Stimulated activated CD4-positive, alpha-beta T cell treated with anti-CD3 and anti-CD28 coated beads, Interleukin-4, amount 100 ng/mL, for 1 hour (primary cell): ENCODE measurements at places on chromosomes 2 and 18.

DNA sequence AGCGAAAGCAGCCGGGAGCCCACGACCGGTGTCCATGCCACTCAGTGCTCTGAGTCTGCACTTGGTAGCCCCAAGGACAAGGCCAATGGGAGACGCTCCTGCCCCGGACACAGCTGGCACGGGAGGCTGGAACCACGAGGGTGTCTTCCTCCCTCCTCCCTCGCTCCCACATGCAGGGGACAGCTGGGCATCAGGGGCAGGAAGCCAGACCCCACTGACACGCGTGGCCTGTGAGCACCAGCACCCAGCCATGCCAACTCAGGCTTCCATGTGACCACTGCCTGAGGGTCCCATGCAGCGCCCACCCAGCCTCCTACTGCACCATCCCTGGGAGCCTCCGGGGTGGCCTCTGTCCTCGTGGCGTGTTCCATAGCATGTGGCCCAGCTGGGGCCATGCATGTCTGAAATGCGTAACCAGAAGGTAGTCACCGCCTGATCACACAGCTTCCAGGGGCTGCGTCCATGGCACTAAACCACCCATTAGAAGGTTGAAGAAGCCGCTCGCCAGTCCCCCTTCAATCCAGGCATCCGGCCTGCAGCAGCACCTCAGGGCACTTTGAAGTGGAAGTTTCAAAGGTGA is 323.2 kb upstream of the SALL3 start:
- DNase-seq = no peak

- DNase-seq = no peak
Observed at GRCh38 chr2:209424199-209424701, 403 bp downstream of the MAP2 start.

DNA sequence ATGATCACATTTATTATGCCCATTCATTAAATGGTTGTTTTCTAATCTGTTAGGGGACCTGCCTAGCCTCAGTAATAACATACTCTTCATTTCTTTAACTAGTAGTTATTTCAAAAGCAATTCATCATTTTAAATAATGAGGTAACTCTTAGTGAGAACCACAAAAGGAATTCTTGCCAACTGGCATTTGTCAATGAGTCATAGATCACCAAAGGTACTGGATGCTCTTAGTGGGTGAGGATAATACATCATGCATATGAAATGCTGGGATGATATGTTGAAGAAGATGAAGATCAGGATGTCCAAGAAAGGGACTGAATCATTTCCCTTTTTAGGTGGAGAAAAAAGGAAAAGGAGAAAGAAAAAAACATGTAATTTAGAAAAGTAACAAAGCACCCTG is 826.2 kb upstream of the DDX18 start:
- no peak for DNase-seq

GRCh38 chr2:152506843-152507242 is 171.9 kb downstream of the FMNL2 start:
- DNase-seq = no peak

DNA sequence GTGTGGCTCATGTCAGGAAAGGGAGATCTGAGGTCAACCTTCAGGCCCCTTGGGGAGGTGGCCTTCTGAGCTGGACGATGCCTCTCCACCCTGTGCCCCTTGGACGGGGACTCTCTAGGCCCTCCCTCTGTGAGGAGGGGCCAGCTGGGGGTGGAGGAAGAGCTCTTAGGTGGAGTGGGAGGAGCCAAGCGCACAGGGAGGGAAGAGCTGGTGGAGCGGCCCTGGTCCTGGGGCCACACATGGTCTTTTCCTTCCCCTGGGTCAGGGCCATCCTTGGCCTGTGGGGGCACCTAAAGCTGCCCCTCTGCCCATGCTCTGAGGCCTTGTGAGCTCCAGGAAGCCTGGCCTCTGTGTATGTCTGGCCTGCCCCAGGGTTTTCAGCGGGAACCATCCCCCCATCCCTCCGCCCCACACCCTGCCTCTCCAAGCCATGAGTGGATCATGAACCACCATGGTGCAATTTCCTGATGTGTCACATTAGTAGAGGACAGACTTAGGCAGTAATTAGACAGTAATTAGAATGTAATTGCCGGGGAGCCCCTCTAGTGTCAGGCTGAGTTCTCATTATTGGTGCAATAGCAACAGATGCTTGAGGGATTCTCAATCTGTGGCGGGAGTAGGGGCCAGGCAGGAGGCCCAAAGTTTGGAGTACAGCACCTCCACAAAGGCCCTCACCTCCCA is 63.0 kb downstream of the GLI2 start:
- no peak for DNase-seq

GRCh38 chr18:43442571-43442970 is 165.3 kb upstream of the SYT4 start:
- no peak for DNase-seq

DNA sequence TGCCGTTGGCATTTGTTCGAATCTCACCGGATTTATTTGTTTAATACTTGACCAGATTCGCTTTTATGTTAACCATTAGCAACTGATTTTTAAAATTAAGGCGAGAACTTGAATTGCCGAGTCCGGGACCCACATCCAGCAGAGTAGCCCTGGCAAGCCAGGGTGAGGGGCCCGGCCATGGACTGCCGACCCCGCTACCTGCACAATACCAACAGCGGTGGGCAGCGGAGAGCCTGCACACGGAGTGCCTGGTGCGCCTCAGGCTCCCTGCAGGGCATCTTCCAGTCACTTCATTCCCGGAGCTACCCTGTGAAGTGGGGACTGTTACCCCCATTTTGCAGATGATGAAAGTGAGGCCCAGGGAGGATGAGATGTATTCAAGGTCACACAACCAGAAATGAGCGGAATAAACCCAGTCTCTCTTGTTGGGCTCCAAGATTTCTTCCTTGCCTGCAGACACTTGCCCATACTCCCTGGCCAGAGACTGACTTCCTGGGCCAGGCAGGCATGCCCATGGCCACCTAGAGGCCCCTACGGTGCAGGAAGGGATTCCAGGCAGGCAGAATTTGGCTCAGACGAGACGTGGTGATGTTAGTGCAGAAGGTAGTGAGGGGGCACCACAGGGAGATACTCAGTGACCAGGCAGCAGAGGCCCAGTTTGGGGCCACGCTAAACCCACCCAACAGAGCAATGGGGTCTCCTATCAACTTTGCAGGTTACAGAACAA is 2.9 kb downstream of the FBLN7 start:
- DNase-seq = no peak

- DNase-seq = no peak
Observed at GRCh38 chr2:120715353-120715752, 20.3 kb upstream of the GLI2 start.

- no peak for DNase-seq
Observed at GRCh38 chr2:5538772-5539171, 153.4 kb upstream of the SOX11 start.

GRCh38 chr2:217788669-217789002 is 214.2 kb downstream of the TNS1 start:
- DNase-seq = no peak

DNA sequence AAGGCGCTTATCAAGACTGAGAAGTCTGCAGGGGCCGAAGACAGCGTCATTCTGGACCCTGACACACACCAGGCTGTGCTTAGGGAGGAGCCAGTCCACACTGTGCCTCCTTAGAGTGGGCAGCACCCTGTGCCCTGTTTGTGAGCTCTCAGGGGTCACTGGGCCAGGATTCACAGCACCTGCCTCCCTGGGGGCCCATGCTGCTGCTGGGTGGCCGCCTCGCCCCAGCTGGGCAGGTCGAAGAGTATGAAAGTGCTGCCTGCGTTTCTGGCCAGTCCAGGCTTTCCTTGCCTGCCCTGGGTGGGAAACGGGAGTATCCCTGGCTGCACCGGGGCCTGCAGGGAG is 15.4 kb upstream of the GPR55 start:
- DNase-seq = no peak

DNA sequence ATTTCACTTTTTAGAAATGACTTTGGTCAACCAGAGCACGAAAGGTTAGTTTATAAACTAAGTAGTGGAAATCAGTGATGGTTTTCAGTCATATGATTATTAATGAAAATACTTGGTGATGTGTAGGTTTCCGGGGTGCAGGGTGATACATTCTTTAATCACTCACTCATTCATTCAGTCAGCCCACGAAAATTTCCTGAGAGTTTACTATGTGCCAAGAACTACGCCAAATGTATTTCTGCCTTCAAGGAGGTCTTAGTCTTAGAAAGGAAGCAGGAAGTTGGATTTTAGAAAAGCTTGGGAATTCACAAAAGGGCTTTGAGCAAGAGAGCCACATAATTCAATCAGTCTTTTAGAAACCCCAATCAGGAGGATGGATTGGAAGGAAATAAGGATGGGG is 543.6 kb downstream of the PLCL1 start:
- no peak for DNase-seq

DNA sequence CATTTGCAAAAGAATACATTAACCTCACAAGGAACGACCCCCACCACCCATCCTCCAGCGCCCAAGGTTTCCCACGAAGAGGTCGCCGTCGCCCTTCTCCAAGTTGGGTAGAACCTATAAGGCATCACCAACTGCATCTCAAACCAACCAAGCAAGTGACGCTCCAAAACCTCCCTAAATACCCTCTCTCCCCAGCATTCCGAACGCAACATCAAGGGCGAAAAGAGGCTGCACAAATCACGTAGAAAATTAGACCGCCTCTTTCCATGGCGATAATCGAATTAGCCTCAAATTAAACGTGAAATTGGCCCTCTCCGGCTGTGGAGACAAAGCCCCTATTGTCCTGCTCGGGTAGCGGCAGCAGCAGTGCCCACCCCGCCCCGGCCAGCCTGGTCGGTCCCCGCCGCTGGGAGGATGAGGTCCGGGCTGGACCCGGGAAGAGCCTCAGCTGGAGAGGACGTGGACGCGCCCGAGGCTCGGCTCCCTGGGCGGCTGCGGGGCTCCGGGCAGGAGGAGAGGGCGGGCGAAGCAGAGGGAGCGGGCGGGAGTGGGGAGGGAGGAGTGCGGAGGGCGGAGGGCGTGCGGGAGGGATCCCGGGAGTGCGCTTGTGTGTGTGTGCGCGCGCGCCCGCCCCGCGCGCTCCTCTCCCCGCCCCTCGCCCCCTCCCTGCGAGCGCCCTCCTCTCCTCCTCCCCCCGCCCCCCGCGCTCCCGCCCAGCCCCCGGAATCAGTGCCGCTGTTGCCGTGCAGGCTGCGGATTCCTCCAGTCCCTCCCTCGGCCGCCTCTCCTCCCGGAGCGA is at the start of gene SPTBN1:
TSS of gene SPTBN1 (plus strand) at position 765 of the 799 bp plus-strand sequence. CDS start 70,092 bp downstream, outside the sequence.
- DNase-seq = peak; percentile 11

GRCh38 chr2:10406016-10406415 is 42.1 kb downstream of the ODC1 start:
- DNase-seq = no peak

DNA sequence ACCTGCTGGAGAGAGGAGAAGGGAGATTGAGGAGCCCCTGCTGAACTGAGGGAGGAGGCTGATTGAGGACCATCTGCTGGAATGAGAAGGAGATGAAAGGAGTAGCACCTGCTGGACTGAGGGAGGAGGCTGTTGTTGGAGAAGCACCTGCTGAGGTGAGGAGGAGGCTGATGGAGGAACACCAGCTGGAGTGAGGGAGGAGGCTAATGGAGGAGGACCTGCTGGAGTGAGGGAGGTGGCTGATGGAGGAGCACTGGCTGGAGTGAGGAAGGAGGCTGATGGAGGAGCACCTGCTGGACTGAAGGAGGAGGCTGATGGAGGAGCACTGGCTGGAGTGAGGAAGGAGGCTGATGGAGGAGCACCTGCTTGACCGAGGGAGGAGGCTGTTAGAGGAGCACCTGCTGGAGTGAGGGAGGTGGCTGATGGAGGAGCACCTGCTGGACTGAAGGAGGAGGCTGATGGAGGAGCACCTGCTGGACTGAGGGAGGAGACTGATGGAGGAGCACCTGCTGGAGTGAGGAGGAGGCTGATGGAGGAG is 409.2 kb upstream of the MYT1L start:
- no peak for DNase-seq

- no peak for DNase-seq
Observed at GRCh38 chr2:138444411-138444810, 57.2 kb upstream of the SPOPL start.

GRCh38 chr2:183081911-183082310 is 3.4 kb downstream of the DUSP19 start:
- no peak for DNase-seq

- no peak for DNase-seq
Observed at GRCh38 chr2:132652474-132652873, 17.5 kb downstream of the LYPD1 start.

- DNase-seq = no peak
Observed at GRCh38 chr2:223697892-223698645, 95.9 kb upstream of the SCG2 start.

GRCh38 chr18:59300676-59301285 is 17.7 kb downstream of the CPLX4 start:
- no peak for DNase-seq

DNA sequence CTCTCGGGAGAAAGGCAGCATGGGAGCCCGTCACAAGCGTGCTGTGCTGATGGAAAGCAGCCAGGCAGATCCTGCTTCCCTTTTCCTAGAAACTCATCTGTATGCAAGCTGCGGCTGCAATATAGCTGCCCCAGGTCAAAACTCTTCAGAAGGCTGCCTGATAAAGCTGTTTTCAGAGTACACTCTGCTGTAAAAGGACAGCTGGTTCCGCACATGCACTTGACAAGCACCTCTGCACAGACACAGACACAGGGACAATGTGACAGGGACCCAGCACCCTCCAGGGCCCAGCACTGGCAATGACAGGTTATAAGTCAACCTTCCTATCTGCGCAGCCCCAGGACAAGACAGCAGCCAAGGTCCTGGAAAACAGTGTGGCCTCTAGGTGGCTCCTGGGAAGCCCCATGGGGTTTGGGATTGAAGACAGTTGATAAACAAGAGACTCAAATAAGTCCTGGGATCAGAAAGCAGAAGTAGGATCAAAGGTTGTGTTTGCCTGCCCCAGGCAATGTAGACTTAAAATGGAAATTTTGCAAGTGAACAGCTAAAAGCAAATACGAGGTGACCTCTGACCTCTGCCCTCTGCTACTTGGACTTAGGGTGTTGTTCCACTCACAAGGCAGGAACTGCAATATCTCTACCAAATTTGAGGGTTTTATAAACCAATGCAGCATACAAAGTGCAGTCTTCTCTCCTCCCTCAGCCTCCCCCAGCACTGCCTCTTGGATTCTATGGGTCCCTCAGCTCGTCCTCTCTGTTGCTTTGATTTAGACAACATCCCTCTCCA is 16.9 kb downstream of the SLC66A2 start:
- no peak for DNase-seq

DNA sequence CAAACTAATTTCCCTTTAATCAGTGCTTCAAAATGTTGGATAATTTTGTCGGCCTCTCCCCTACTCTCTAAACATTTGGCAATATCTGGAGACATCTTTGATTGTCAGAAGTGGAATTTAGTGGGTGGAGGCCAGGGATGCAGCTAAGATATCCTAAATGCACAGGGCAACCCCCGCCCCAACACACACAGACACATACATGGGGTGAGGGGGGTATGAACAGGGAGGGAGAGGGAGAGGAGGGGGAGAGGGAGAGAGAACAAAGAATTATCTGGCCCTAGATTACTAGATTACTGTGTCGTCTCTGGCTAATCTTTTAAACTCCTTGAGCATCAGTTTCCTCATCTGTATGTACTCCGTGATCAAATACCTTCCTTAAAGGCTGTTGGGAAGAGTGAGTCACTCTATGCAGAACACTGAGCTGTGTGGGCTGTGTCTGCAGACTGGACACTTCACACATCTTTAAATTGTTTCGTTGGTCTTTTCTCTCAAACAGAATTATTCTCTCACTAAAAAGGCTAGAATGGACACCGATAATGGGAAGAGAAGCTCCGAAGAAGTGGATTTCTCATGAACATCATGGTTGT is 2.9 kb downstream of the RNF149 start:
- no peak for DNase-seq

- no peak for DNase-seq
Observed at GRCh38 chr2:133817680-133818566, 249.7 kb upstream of the NCKAP5 start.

GRCh38 chr2:143163499-143163898 is 34.3 kb downstream of the ARHGAP15 start:
- no peak for DNase-seq
